ENCODE measurements at places on chromosomes 16 and 17. TPM values are rescaled to one million over a fixed set of nuclear protein-coding genes. Genes with fewer than 3 reads are reported as not detected.

CD300E gene
- not detected for total RNA-seq

NT5C gene
- total RNA-seq, result 69.9 TPM

MYOCD gene
- not detected for total RNA-seq

FHOD1 gene
- total RNA-seq, result 92.2 TPM

PDILT gene
- total RNA-seq, result not detected

SRL gene
- not detected for total RNA-seq

- no peak for DNase-seq
Observed at GRCh38 chr17:61002316-61002736, 324.7 kb downstream of the BCAS3 start.

DNA sequence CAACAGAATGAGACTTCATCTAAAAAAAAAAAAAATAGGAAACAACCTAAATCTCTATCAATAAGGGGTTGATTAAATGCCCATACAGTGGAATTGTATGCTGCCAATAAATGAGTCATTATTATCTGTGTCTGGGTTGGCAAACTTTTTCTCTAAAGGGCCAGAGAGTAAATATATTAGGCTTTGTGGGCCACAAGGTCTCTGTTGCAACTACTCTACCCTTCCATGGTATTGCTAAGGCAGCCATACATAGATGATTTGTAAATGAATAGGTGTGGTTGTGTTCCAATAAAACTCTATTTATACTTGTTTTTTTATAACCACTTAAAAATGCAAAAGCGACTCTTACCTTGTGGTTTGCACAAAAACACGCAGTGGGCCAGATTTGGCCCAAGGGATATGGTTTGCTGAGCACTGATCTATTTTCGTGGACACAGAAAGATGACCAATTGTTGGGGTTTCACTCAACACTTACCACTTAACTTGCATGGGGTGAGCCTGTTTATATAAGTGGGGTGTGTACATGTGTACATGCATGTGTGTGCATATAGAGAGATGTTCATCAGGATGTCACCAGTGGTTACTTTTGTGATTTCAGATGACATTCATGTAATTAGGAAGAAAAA lies 12.4 kb upstream of the IL4R start:
- DNase-seq, result no peak

All from activated naive CD8-positive, alpha-beta T cell treated with anti-CD3 and anti-CD28 coated beads, Interleukin-2, amount 10 ng/mL, durations not matched to agents 7 days and 5 days (primary cell).